Stimulated activated CD4-positive, alpha-beta T cell treated with anti-CD3 and anti-CD28 coated beads, Interleukin-2, amount 100 ng/mL, for 48 hours (primary cell): ENCODE measurements at places on chromosomes 2 and 18.

GRCh38 chr2:8612734-8613179 is 69.1 kb upstream of the ID2 start:
- DNase-seq: no peak

- DNase-seq: no peak
Observed at GRCh38 chr2:135851858-135852257, 14.9 kb upstream of the LCT start.

DNA sequence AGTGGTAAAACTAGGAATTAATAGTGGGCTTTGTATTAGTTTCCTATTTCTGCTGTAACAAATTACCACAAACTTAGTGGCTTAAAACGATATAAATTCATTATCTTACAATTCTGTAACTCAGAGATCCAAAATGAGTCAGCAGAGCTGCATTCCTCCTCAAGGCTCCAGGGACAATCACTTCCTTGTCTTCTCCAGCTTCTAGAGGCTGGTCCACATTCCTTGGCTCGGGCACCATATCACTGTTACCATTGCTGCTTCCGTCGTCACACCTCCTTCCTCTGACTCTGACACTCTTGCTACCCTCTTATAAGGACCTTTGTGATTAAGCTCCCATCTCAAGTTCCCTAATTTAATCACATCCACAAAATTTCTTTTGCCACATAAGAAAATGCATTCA is 567.8 kb upstream of the KLHL29 start:
- no peak for DNase-seq

GRCh38 chr2:162965191-162965590 is 126.6 kb upstream of the KCNH7 start:
- no peak for DNase-seq

DNA sequence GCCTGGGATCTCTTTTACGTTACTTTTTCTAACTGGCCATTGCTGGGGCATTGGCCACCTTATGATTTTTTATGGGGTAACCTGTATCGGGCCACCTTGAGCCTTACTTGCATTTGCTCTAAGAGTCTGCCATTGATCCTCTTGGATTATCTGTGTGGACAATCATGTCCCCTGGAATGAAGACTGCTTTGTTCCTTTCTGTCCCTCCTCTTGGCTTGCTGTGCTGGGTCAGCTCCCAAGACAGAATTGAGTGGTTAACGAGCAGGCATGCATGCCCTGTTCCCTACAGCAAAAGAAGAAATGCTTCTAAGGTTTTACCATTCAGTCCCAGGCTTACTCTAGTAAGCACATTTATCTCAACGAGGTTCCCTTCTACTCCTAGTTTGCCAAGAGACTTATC is 46.3 kb downstream of the MAL start:
- no peak for DNase-seq

DNA sequence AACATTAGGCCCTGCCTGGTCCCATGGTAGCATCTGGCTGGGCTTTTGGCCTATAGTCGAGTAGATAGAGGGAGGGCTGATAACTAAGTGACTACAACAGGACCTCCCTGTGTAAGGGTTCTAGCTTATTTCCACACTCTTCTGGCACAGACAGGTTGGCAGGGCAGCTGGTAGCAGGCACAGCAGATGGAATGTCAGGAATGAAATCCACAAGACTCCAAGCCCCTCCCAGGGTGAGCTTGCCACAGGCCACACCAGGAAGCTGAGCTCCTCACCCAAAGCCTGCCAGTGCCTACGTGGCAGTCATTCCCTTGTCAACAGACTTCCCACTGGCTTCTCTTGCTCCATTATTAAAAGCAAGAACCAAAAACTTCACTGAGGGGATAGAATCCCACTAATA is 20.7 kb upstream of the C1QL2 start:
- DNase-seq: no peak
